ENCODE measurements at places on chromosomes 1 and 21.
A peak's percentile ranks its signal among the peaks of the same experiment; 100 is the strongest.

GRCh38 chr1:218430822-218431221 is 85.7 kb downstream of the TGFB2 start:
- DNase-seq = no peak

GRCh38 chr1:119286587-119287181 is 81.9 kb upstream of the HAO2 start:
- DNase-seq = no peak

- no peak for DNase-seq
These were observed 344.7 kb upstream of the PTBP2 start for GRCh38 chr1:96376846-96377245.

DNA sequence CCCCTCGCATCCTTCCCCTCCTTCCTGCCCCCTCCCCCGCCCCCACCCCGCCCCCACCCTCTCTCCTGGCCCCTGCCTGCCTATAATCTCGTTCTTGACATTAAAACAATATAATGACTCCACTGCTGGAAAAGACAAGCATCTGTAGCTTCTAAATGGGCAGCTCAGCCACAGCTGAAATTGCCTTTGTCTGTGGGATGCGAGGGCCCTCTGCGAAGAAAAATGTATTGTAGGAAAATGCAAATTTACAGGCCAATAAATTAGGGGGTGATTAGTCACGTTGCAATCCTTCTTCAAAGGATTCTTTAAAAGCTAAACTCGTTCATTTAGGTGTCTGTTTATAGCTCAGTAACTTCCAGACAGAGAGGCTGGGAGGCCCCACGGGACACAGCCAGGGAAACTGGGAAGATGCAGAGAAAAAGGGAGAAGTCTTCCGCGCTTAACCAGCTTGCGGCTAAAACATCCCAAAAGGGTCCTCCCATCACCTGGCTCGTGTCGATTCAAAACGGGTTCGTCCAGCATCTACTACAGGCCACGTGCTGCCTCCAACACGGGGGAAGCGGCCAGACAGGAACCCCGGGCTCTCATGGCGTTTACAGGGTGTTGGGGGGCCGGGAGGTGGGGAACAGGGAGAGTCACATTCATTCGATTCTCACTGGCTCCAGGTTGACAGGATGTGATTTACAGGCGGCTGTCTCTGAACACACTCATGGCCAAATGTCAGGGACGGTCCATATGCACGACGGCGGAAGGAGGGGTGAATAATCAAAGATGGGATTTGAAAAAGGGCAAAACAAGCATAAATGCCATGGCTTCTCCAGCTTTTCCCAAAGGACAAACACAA is 100.5 kb upstream of the ZBTB40 start:
- no peak for DNase-seq

DNA sequence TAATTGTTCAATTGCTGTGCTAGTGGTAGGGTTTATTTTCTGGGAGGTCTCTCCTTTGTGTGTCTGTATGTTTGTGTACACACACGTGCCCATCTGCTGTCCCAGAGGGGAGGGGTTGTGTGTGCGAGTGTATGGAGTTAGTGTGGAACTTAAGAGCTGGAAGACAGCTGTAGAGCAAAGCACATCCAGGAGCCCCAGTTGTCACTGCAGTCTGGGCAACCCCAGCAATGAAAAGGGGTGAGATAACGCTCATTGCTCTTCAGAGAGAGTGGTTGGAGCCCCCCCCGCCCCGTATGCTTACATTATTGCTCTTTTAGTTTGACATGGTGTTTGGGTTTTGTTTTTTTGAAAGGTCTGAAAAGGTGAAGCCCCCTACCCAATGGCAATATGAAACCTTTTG is 36.9 kb downstream of the NCF2 start:
- no peak for DNase-seq

GRCh38 chr1:95096218-95096841 is 20.8 kb upstream of the TLCD4 start:
- no peak for DNase-seq

GRCh38 chr1:210377731-210378333 is 49.1 kb downstream of the HHAT start:
- DNase-seq = no peak

- DNase-seq = no peak
These were observed 23.5 kb downstream of the CXADR start for GRCh38 chr21:17536381-17536780.

- DNase-seq = no peak
These were observed 9.1 kb downstream of the CELA2A start for GRCh38 chr1:15465674-15466073.

DNA sequence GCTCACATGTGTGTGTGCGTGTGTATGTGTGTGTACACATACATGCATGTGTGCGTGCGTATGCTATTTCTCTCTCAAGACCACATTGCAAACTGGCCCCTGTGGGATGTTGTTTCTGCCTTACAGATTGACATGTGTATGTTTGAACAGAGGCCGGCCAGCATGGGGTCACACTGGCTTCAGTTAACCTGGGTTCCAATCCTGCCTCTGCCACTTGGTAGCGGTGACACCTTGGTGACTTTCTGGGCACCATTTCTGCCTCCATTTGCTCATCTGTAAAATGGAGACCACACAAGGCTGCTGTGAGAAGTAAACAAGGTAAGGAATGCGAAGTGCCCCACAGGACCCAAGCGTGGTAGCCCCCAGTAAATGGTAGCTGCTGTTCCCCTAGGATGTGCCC is 51.7 kb downstream of the TCP10L start:
- DNase-seq = no peak

GRCh38 chr1:152986578-152986977 is 2.7 kb downstream of the SPRR1A start:
- DNase-seq = no peak

GRCh38 chr21:33800753-33801423 is 114.7 kb downstream of the ATP5PO start:
- DNase-seq = no peak

DNA sequence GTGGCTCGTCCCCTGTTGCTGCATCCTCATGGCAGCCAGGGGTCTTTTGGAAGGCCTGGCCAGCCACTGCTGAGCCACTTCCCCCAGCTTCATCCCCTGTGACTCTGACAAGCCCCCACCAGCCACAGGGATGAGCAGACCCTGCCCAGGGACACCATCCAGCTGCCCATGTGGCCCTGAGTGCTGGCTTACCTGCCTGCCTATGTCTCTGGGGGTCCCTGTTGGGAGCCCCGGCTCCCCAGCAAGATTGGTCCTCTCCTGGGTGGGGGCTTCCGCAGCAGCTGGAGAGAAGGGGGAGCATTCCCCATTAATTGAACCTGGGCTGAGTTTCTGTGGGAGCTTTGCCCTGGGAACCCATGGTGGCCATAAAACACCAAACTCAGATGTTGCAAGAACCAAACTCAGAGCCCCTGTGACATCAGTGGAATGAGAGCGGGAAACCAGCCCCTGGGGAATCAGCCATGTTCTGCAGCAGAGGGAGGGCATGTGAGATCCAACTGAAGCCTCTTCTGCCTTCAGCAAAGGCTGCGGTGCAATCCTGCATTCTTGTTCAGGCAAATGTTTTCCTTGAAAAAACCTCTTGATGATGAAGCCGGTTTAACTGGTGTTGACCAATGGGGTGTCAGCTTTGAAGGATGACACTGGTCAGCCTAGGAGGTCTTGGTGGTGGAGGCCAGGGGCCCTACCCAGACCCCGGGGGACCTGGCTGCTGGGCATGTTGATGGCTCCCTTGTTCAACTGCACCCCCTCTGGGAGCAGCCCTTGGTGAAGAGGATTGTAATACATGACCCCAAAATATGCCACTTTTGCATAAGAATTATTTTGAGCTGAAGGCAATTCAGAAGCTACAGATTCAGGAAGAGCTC is 28.3 kb upstream of the COL18A1 start:
- no peak for DNase-seq

- DNase-seq = no peak
These were observed 77.8 kb downstream of the ALPL start for GRCh38 chr1:21586846-21587601.

GRCh38 chr1:68213843-68214242 is 18.5 kb downstream of the WLS start:
- no peak for DNase-seq

DNA sequence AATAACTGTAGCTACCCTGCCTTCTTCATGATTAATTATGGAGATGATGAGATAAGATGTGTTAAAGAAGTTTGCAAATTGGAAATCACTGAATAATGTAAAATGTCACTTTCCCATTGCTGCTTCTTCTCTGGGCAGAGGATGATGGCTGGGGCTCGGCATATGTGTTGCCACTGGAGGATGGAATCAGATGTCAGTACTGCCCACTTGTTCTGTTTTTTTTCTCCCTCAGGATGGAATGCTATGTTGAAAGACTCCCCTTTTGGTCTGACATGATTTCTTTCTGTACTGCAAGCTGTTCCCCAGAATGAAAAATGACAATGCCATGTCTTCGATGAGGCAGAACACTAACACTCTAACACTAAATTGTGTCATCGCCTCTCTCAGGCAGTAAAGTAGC is 373.9 kb upstream of the SPAG17 start:
- no peak for DNase-seq

- DNase-seq = no peak
These were observed 1.3 kb downstream of the CNN3 start for GRCh38 chr1:94925561-94926125.

- DNase-seq = no peak
These were observed 445.5 kb downstream of the PTPRC start for GRCh38 chr1:199084293-199084692.

- DNase-seq = no peak
These were observed 109.7 kb downstream of the CACNA1E start for GRCh38 chr1:181593042-181593441.

- DNase-seq = no peak
These were observed 228.2 kb upstream of the USP24 start for GRCh38 chr1:55443175-55443915.

GRCh38 chr1:22331618-22332423 is 119.8 kb upstream of the ZBTB40 start:
- no peak for DNase-seq

GRCh38 chr1:8625491-8625890 is 191.9 kb downstream of the RERE start:
- no peak for DNase-seq

- DNase-seq = no peak
These were observed 75.8 kb upstream of the GNG4 start for GRCh38 chr1:235725434-235725833.

GRCh38 chr21:27513825-27514224 is 546.9 kb upstream of the ADAMTS5 start:
- DNase-seq = no peak

GRCh38 chr1:217140041-217140901 is 417.0 kb upstream of the ESRRG start:
- DNase-seq = no peak

GRCh38 chr21:42818328-42818749 is 61.0 kb downstream of the WDR4 start:
- DNase-seq = peak; percentile 74

GRCh38 chr1:33758698-33759097 is 105.2 kb upstream of the HMGB4 start:
- no peak for DNase-seq

DNA sequence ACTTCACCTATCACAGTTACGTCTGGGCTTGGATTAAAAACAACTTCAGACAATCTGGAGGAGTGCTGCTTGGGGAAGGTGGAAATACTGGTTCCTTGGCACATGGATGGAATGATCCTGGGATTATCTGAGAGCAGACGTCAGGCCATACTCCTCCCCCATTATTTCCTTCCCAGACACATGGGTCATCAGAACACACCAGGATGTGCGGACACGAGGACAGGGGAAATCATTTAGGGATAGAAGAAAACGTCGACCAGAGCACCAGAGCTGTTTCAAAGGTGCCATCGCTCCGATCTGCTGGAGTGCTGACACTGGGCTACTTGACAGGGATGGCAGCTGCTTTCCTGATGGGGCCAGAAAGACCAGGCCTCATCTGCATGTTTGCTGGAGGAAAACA is 31.8 kb upstream of the ANGPTL7 start:
- no peak for DNase-seq

- no peak for DNase-seq
These were observed 2.0 kb upstream of the ENAH start for GRCh38 chr1:225654688-225655508.

DNA sequence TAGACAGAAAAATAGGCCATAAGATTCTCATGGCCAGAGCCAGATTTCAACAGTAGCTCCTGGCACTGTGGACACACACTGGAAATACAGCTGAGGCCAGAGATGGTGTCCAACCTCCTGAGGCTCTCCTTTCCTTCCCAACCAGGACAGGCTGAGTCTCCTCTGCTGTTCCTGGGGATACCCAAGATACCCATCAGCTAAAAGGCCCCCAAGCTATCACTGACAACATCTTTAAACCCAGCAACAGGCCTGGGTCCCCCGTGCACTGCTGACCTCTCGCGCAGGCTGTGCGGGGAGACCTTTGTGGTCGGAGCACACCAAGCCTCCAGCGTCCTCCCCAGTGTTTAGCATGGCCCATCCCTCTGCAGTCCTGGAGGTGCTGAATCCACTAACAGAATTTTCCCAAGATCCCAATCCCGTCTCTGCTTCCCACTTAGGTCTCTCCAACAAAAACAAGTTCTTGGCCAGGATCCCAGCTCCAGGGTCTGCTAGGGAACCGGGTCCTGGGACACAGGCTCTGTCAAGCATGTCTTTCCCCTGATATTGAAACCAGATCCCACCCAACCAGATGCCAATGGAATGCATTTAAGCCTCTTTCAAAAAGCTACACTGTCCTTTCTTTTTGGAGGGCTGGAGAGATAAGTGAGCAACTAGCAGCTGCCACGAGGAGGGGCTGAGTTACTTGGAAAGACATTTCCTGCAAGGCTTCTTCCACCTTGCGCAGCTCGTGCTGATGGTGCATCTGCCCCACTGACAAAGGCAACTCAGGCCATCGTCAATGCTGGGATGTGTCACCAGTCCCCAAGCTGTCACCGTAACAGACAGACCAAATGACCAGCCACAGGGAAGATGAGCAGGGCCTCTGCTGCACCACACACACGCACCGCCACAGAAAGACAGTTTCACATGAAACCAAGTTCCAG is 73.2 kb downstream of the BCAR3 start:
- no peak for DNase-seq

DNA sequence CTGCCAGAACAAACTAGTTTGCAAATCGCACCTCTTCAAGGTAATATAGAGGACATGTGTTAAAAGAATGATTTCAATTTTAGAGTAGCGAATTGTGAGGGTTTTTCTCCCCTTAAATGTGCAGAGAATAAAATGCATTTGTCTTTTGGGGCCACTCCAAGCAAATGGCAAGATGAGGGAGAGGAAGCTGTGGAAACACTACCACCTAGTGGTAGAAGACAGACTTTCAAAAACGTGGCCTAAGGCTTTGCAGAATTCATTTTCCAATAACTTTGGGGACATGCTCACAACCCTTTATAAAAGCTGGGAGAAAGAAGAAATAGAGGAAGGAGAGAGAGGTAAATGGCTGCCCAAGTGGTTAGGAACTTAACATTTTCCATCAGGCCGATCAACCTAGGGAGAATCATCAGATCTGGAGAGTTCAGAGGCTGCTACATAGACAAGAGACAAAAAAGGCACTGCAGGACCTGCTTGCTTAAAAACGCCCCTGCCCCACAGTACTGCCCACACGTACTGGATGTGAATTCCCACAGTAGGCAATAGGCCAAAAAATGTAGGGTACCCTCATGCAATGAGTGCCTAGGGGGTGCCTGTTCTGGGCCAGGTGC is 15.7 kb upstream of the RCAN1 start:
- no peak for DNase-seq

GRCh38 chr21:41769111-41769510 is 2.3 kb upstream of the RIPK4 start:
- no peak for DNase-seq

- no peak for DNase-seq
These were observed 5.4 kb downstream of the CCDC190 start for GRCh38 chr1:162855461-162856150.

All from CD8-positive, alpha-beta T cell (primary cell).